ENCODE measurements at places on chromosomes 16 and 17.

GRCh38 chr17:38326996-38327792 lies 16.6 kb downstream of the GPR179 start:
- DNase-seq = no peak

DNA sequence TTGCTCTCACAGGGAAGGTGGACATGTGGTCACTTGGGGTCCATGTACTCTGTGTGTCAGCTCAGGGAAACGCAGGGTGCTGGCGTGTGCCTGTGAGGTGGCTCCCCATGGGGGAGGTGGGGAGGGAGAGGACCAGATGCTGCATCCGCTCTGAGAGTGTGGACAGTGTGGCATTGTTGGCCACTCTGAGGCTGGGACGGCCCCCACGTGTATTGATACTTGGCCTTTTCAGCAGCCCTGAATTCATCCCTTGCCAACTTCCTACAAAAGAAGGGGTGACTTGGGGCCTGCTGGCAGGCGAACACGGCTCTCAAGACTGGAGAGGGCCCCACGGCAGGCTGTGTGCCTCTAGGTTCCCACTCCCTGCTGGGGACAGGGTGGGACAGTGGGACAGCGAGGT lies 120.1 kb downstream of the RAB11FIP4 start:
- no peak for DNase-seq

- no peak for DNase-seq
Observed at GRCh38 chr17:57419940-57420550, 163.7 kb downstream of the MSI2 start.

GRCh38 chr16:49756775-49757558 lies 98.9 kb downstream of the ZNF423 start:
- DNase-seq = no peak

DNA sequence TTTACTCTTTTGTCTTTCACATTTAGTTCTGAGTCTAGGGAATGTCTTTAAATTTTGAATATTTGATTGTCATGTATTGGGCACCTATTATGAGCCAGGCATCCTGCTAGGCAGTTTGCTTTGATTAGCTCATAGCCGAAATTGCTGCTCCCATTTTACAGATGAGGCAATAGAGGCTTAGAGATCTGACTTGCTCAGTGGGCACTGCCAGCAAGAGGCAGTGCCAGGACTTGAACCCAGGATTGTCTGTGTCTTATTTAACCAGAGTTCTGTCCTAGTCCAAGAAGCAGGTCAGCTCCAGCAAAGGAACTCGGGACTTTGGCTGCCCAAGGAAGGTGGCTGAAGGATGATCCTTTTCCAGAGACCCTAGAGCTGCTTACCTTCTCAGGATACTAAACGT lies 24.5 kb downstream of the BEAN1 start:
- DNase-seq = no peak

DNA sequence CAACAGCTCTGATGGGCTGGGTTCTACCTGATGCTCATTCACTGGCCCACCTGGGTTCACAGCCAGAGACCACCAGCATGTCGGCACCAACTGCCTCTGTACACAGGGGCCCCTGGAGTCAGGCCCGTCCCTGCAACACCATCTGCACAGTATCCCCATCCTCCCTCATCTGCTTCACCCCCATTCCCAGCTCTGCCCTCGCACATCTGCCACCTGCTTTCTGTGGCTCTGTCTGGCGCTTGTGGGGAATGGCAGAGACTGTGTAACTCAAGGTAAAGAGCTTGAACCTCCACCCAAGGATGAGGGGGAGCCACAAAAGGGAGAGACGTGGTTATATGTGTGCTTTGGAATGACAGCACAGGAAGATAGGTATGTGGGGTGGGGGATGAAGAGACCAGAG lies 27.2 kb downstream of the SMPD3 start:
- DNase-seq = no peak

DNA sequence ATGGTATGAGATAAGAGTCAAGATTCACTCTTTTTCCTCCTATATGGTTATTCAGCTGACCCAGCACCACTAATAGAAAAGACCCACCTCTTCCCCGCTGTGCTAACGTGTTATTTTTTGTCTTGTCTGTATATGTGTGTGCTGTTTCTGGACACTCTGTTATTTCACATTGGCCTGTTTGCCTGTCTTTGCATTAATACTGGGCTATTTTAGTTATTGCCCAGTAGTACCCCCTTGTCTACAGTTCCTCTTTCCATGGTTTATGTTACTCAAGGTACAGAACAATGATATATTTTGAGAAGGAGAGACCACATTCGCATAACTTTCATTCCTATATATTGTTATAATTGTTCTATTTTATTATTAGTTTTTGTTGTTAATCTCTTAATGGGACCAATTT lies 74.0 kb upstream of the SIAH1 start:
- DNase-seq = no peak

- no peak for DNase-seq
Observed at GRCh38 chr16:28313587-28313986, 21.3 kb downstream of the SBK1 start.

- DNase-seq = peak; percentile 60
Observed at GRCh38 chr16:648071-648780, 939 bp upstream of the WDR90 start.

- DNase-seq = no peak
Observed at GRCh38 chr17:13437966-13438779, 163.6 kb downstream of the HS3ST3A1 start.

GRCh38 chr16:89331371-89332109 lies 114.0 kb downstream of the ZNF778 start:
- no peak for DNase-seq

DNA sequence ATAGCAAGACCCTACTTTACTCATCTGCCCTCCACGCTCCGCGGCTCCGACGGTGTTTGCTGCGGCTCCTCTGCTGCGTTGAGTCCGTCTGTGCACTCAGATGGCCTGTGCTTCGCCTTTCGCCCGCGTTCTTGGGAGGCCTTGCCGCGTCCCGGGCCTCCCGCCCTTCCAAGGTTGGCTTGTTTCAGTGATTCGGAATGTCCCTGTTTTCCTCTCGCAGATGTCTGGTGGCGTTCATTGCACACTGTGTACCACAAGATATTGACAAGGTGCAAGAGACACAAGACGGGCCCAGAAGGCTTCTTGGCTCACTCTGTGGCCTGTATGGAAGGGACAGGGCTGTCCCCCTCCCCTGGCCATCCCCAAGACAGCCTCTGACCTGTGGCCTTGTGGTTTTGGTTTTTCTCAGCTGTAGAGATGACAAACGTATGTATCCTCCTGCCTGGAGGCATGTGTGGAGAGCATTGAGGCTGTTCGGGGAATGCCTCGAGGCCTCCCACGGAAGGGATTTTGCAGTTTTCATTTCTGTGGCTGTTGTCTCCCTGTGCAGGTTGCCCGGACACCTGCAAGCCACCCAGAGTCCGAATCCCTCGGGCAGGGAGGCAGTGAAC lies 15.4 kb downstream of the MGRN1 start:
- DNase-seq = no peak

DNA sequence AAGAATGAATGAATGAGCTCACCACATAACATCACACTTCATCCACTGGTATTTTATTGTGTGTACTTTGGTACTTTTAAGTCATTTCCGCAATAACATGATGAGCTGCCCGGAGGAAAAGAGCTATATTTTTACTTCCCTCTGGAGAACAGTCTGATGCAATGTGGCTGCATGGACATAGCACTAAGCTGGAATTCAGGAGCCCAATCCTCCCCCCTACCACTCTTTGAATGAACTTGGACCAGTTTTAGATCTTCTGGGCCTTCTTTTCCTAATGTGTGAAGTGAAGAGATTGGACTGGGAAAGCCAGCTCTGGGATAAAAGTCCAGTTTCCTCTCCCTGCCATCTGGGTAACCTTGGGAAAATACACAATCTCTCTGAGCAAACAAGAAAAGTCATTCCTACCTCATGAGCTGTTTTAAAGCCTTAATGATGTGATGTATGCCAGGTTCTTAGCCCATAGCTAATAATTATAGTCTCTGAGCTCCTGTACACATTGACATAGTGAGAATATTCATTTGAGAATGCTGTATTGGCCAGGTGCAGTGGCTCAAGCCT lies 79.3 kb downstream of the ABCC12 start:
- no peak for DNase-seq

DNA sequence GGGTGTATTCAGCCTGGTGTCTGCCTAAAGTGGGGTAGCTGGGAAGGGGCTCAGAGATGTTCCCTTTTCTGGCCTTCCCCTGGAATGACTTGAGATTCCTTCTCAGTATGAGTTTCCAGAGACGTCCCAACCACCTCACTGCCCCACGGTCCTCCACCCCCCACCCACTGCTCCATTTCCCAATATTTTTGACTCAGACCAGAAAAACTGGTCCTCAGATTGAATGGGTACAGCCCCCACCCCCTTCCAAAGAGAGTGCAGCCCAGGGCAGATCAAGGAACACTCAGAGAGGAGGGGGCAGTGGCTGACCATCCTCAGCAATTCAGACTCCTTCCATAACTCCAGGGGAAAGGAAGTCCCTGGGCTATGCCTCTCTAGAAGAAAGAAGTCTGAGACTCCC lies 3.2 kb downstream of the ACLY start:
- no peak for DNase-seq

DNA sequence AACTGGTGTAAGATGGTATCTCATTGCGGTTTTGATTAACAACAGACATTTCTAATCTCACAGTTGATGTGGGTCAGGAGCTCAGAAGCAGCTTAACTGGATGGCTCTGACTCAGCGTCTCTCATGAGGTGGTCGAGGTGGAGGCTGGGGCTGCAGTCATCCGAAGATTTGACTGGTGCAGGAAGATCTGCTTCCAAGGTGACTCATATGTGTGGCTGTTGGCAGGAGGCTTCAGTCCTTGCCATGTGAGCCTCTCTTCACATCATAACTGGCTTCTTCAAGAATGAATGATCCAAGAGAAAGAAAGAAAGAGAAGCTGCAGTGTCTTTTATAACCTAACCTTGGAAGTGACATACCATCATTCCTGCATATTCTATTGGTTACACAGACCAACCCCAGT lies 376.1 kb downstream of the SEC14L1 start:
- peak; percentile 21 for DNase-seq

- DNase-seq = no peak
Observed at GRCh38 chr17:36550491-36551417, 6.0 kb downstream of the GGNBP2 start.

DNA sequence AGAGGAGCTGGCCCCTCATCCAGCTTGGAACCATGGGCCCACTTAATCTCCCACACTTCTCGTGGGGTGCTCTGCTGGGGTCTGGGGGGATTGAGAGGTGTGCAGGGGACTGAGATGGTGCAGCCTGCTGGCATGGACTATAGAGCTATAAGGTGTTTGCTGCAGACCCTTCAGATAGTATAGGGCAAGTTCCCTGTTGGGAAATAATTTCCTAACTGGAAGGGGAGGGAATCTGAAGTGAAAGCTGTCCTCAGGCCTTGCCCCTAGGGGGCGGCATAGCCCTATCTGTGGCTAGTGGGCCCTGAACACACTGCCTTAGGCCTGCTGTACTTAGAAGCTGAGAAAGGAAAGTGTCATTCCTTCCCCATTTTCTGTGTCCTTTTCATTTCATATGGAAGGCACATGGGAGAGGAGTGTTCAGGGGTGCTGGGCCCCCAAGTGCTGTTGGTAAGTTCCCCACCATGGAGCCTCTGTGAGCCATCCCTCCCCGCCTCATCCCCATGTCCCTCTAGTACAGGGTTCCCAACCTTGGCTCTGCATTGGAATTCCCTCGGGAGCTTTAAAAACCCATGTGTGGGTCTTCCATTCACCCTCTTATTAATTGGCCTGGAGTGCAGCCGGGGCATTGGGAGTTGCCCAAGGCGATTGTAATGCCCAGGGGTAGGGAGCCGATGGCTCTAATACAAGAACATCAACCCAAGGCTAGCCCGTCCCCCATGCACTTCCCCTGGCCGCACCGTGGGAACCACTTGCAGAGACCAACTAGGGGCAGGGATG lies 19.7 kb downstream of the GOSR2 start:
- DNase-seq = peak; percentile 51

GRCh38 chr17:75269844-75270217 lies 1.2 kb downstream of the MIF4GD start:
- DNase-seq = no peak

GRCh38 chr17:2025622-2026309 lies 632 bp upstream of the RTN4RL1 start:
- peak; percentile 23 for DNase-seq

DNA sequence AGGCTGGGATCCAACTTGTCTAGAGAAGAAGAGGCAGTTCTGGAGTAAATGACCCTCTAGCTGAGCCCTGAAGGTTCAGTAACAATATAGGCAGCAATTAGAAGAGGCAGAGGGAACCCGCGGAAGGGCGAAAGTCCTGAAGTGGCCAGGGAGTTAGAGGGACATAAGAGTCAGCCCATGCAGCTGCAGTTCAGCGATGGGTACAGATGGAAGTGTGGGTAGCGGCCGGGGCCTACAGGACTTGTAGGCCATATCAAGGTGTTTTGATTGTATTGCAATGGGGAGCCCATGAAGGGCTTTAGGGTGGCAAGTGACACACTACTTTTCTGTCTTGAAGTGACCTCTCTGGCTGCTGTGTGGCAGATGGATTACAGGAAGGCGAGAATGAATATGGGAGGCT lies 3.0 kb downstream of the ELAC2 start:
- no peak for DNase-seq

GRCh38 chr17:77892031-77892430 lies 66.5 kb upstream of the TNRC6C start:
- DNase-seq = no peak

GRCh38 chr17:19327031-19327783 lies 35.3 kb downstream of the B9D1 start:
- DNase-seq = no peak

All from activated T-cell treated with anti-CD3 and anti-CD28 coated beads for 48 hours (primary cell).